ENCODE measurements at places on chromosomes 1 and 21.

DNA sequence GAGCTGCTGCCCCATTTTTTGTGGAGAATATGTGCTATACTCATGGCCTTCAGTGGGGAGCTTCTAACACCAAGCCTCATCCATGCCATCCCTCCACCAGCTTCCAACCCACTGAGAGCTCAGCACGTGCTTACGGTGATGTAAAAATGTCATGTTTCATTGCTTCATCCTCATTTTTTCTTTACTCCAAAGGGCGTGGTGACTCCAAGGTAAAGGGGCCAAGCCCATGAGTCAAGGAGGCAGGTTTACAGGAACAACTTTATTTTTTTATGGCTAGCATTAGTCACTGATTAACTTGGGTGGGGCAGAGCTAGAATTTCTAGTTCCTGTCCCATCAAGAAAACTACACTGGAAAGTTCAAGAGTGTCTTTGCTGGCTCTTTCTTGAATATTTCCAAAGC is at the start of gene C1orf226:
Gene C1orf226, plus strand, starts transcription at position 346 of the 400 bp plus-strand sequence. CDS start 174 bp downstream, outside the sequence.
- no peak for DNase-seq

DNA sequence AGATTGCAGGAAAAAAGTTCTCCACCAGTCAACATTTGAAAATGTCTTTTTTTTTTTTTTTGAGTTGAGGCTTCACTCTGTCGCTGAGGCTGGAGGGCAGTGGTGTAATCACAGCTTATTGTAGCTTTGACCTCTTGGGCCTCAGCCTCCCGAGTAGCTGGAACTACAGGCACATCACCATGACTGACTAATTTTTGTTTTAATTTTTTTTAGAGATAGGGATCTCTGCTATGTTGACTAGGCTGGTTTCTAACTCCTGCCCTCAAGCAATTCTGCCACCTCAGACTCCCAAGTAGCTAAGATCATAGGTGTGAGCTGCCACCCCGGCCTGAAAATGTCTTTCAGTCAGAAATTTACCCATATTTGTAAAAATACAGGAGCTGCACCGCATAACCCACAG is 30.6 kb upstream of the USP24 start:
- DNase-seq, result peak; percentile 39

- no peak for DNase-seq
Observed at GRCh38 chr1:167184081-167184480, 36.6 kb upstream of the POU2F1 start.

- no peak for DNase-seq
Observed at GRCh38 chr1:1616045-1616790, 918 bp downstream of the MIB2 start.

GRCh38 chr1:236808564-236809130 is 13.6 kb downstream of the MTR start:
- DNase-seq, result peak; percentile 20

GRCh38 chr1:248611883-248612414 is 14.4 kb upstream of the OR2T10 start:
- DNase-seq, result no peak

DNA sequence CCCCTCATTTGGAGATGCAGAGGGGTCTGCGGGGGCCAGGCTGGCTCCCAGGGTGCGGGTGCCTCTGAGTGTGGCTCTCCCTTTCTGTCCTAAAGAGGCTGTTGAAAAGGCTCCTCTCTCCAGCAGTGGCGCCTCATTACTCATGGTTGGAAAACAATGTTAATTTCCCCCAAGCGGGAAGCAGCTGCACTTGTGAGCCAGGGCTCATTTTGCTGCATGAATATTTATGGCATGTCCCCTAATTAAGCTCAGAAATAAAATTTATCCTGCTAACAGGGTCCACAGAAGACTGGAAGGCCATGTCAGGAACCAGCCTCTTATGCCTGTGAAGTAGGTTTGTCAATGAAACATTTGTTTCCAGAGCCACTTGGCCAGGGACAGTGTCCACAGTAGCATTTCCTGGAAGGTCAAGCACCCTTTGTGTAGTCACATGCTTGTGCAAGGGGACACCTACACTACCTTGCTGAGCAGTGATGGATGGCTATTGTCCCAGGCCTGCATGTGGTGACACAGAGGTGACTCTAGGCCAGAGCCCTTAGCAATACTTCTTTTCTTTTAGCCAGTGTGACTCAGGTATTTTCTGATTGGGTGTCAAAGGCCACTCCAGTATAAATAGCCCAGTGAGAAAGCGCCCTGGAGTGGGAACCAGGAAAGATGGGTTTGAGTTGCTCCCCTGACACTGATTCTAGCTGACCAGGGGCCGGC is 259.0 kb downstream of the FOXD2 start:
- no peak for DNase-seq

DNA sequence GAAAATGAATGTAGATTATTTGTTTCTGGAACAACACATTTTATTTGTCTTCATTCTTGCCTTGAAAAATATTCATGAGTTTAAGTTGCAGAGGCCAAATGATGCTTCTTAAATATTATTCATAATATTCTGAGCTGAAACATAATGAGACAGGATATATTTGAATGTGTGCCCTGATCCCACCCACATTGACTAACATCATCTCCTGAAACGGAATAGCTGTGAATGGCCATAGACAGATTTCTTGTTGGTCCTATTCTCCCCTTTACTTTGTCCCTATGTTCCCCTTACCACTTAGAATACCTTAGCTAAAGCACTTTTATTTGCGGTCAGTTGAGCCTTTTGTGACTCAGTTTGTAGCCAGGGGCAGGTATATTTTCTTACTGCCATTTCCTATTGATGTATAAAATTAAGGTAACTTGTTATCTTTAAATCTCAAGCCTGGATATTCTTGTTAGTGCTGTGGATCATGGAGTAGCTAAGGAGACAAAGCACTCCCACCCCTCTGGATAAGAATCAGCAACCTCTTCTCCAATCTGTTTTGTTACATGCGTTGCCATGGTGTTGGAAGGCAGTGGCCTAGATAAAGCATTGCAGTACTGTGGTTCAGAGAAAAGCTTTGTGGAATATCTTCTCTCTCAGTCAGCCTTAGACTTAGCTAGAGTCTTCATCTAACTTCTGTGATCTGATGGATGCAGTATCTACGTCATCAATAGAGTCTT is 478.5 kb upstream of the DEPDC1 start:
- no peak for DNase-seq

DNA sequence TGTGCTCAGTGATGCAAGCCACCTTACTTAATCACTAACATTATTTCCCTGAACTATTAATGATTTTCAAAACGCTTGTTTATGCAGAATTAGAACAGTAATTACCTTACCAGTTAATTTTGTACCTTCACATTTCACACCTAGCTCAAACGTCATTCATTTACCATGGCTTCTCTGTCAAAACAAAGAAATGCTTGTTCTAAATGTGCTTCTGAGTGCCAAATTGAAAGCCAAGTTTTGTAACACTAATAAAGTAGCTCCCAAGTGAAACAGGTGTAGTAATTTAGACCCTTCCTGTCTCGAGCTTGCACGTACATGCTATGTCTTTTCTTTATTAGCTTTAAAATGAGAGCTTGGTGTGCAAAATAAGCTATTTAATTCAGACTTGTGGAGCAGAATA is 533.7 kb upstream of the PKN2 start:
- no peak for DNase-seq

DNA sequence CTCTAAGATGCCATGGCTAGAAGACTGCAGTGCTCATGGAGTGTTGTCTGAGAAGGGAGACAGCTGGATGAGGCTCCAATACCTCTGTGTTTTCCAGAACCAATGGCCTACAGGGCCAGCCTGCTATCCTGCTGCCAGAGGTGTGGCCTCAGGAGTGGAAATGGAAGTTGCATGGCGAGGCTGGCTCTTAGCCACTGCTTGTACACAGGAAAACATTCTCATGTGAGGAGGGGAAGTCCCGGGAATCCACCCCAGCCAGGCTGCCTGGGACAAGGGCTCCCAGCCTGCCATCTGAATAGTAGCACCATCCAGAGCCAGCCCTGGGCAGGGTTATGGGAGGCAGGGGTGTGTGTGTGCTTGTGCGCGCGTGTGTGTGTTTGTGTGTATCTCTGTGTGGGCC is 56.5 kb downstream of the SDC3 start:
- peak; percentile 44 for DNase-seq

GRCh38 chr1:56094168-56094567 is 485.2 kb downstream of the PLPP3 start:
- peak; percentile 68 for DNase-seq

DNA sequence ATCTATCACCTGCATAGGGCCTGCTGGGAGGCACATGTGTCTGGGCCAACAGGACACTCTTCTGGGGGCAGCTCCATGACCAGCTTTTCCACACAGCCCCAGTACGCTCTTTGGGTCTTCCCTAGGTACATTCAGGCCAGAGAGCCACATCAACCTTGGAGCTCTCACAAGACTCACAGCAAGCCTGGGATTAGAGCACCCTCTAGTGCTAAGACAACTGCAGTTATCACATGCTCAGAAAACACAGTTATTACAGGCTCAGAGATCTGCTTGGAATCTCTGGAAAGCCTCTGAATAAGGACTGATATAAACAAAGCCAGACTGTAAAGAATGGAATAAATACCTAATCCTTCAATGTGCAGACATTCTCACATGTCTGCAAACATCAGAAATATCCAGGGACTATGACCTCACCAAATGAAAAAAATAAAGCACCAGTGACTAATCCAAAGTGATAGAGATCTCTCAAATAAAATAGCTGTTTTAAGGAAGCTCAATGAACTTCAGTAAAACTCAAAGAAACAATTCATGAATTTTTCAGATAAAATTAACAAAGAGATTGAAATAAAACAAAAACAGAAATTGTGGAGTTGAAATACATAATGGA is 563.9 kb upstream of the NR5A2 start:
- peak; percentile 37 for DNase-seq

DNA sequence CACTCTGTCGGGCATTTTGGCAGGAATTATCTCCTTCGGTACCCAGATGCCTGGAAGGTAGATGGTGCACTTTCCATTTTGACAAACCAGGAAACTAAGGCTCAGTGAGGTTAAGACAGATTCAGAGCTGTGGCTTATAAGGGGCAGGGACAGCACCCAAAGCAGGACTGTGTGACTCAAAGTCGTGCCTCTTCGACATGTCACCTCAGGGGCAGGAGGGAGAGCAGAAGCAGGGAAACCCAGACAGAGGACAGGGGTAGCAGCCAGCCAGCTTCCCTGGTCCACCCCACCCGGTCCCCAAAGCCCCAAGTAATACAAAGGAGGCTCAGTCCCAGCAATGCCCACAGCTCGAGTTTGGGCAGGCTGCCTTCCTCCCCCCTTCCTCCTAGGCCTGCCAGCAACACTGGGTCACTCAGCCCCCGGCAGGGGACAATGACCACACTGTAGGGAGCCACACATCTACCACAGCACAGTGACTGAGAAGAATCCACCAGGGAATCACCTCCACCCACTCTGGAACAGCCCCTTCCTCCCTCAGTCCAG is 2.5 kb downstream of the RHOC start:
- no peak for DNase-seq

DNA sequence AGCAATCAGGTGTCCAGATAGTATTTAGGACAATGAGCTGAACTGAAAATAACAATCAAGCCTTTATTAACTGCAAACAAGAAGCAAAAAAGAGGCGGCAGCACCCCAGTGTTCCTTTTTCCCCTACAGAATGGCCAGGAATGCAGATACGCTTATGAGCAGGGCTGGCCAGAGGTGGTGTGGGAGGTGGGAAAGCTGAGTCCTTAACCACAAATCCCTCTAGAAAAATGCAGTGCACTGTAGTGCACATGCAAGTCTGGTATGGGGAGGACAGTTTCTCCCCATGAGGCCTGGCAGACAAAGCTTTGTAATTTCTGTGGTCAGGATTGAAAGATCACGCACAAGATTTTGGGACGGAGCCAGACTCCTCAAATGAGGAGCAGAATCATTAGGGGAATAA is 10.7 kb upstream of the IFNAR1 start:
- no peak for DNase-seq

DNA sequence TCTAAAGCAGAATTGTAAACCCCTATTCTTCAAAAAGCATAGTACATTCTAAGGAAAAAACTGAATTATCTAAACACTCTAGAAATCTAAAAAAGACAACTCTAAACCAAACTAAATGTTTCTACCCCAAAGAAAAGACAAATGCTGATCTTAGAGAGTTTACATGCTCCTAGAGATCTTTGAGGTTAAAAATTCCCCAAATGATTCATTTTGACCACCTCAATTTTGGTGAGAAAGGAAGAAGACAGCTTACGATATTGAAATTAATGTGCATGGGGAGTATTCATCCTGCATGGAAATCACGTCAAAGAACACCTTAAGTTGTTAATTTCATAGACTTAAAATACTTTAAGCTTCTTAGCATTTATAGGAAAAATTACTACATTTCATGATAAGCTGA is 377.8 kb upstream of the RUNX1 start:
- no peak for DNase-seq

- DNase-seq, result no peak
Observed at GRCh38 chr1:40853885-40854170, 8.3 kb downstream of the CITED4 start.

DNA sequence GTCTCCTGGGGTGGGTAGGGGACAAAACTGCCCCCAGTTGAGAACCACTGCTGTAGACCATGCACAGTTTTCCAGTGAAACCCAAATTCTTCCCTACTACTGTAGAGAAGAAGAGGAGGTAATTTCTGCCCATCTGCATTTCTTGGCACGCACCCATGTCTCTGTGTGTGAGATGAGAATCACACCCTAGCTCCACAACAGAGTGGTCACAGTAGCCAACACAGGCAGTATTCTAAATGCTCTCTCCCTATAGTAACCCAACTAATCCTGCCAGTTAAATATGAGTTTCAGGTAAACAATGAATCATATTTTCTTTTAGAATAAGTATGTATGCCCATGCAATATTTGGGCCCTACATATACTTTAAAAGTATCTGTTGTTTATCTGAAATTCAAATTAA is 1.2 kb upstream of the CAPN2 start:
- no peak for DNase-seq

DNA sequence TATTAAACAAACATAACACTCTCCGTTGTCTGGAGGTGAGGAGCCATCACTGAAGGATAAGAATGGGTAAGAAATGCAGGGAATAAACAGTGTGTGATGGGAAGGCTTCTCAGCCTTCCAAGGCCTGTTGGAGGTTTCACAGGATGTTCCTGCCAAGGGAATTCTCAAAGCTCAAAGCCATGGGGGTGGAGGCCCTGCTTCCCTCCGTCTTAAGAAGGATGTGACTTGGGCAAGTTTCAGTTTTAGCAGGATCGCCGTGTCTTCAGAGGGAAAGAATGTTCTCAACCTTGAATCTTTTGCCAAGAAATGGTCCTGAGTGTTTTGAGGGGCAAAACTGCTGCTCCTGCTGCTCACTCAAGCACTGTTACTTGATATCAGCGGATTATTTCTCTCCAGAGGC is 41.7 kb upstream of the IL20 start:
- no peak for DNase-seq

Data from foreskin fibroblast (primary cell).